Stimulated activated CD4-positive, alpha-beta T cell treated with anti-CD3 and anti-CD28 coated beads, Interleukin-1b, Interleukin-23, amount 100 ng/mL, for 1 hour (primary cell): ENCODE measurements at places on chromosomes 5 and 9.
A peak's percentile ranks its signal among the peaks of the same experiment; 100 is the strongest.

- no peak for DNase-seq
Observed at GRCh38 chr5:76082772-76083554, at the start of gene SV2C. Gene SV2C (plus strand): TSS chr5:76083383. CDS start chr5:76131751, 48,368 bp downstream.

DNA sequence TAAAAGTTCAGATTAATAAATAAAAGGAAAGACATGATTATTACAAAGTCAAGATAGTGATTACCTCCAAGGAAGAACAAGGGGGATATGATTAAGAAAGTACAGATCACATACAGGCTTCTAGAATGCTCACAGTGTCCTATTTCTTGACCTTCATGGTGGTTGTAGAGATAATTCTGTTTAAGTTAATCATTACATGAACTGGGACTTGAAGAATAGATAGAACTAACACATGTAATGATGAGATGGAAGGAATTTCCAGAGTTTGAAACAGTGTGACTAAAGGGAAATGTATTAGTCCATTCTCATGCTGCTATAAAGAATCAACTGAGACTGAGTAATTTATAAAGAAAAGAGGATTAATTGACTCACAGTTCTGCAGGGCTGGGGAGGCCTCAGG, 72.7 kb downstream of the LURAP1L start:
- no peak for DNase-seq

GRCh38 chr9:130860458-130861316, 25.6 kb downstream of the ABL1 start:
- no peak for DNase-seq

DNA sequence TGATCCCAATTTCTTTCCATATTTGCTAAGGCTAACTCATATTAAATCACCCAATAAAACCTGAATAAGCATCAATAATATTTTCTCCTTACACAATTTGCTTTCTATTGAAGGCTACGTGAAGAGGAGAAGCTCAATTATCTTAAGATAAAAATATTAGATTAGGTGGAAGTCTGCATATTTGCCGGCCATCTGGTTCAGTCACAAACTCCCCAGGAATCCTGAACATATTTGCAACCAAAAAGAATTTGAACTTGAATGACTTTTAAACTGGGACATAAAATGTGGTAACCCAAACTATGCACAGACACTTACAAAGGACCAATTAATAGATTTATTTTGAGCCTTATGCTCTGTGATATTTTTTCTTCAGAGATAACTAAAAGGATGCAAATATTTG, 92.3 kb downstream of the HAPLN1 start:
- no peak for DNase-seq

DNA sequence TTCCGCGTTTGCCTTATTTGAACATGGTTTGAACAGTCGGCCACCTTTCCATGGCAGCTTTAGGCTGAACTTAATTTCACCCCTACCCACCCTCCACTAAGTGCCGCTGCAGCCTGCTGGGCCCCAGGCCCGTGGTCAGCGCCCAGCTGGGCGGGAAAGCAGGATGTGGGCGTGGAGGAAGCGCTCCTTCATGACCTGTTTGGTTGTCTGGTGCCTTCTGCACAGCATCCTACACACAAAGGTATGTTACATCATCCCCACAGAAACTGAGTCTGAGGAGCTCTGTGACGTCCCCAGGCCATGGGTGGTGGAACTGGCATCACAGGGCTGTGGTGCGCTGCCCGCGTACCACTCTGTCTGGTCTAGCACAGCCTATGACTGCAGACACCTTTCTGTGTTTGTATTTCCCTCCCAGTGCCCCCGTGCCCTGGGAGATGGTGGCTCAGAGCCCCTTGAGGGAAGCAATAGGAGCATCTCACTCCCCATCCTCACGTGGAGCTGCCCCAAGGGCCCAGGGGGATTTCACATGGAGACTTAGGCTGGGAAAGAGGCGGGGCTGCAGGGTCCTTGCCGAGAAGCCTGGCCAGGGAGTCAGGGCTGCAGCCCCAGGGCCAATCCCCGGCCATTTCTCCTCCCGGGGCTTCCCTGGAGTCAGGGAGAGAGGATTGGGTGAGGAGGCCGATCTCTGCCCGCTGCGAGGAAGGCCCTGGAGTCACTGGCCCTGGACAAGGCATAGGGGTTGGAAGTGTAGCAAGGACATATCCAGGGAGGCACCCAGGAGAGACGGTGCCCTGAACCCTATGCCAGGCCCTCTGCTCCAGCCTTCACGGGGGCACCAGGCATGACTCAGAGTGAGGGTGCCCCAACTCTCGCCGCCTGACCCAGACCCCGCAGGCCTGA, 37.5 kb upstream of the SUSD3 start:
- DNase-seq: no peak

- DNase-seq: no peak
Observed at GRCh38 chr9:77731008-77731698, 83.0 kb upstream of the GNA14 start.

DNA sequence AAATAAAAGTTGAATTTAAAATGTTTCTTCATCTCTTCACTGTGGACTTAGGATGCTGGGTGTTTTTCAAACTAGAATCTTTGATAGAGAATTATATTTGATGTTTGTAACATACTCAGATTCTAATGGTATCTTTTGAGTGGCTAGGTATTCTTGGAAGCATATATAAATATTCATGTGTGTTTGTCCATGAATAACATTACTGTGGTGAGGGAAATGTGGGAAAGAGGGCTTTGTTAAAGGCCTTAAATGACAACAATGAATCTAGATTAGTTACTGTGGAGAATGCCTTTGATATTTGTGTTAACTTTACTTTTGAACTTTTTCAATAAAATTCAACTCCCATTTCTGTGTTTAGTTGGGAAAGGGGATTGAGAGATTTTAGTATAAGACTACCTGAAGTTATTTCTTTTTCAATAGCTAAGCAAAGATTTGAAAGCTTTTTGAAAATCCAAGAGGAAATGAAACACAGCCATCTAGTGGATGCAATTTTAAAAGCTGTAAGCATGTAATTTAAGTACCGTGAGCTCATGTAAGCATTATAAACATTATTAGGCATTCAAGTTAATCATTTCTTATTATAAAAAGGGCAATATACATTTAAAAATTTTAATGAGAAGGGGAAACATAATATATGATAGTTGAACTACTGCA, 69.6 kb downstream of the CCDC171 start:
- DNase-seq: no peak

DNA sequence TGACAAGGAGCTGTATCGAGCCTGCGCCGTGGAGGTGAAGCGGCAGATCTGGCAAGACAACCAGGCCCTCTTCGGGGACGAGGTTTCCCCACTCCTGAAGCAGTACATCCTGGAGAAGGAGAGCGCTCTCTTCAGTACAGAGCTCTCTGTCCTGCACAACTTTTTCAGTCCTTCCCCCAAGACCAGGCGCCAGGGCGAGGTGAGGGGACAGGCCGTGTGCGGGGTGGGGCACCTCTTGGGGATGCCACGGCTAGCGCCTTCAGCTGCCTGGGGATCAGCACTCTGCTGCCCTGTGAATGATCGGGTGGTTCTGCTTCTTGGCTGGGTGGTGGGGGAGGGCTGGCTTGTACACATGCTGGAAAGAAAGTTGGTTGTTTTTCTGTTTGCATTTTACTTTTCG, 1.7 kb downstream of the NELFB start:
- no peak for DNase-seq

DNA sequence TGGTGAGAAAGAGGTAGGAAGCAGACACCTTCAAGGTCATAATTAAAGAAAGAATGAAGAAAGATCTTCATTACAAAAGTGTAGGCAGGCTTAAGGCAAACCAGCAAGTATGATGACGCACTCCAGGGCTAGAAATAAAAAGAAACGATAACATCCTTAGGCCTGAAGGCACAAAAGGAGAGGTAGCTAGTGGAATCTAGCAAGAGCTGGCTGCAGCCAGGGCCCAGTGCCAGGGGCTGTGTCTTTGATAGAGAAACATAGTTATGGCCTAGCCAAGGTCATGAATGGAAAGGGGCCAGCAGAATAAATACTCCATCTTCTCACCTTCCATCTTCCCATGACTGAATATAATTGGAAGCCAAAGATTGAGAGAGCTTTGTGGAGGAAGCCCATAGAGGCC, 6.8 kb upstream of the SH3TC2 start:
- DNase-seq: no peak

DNA sequence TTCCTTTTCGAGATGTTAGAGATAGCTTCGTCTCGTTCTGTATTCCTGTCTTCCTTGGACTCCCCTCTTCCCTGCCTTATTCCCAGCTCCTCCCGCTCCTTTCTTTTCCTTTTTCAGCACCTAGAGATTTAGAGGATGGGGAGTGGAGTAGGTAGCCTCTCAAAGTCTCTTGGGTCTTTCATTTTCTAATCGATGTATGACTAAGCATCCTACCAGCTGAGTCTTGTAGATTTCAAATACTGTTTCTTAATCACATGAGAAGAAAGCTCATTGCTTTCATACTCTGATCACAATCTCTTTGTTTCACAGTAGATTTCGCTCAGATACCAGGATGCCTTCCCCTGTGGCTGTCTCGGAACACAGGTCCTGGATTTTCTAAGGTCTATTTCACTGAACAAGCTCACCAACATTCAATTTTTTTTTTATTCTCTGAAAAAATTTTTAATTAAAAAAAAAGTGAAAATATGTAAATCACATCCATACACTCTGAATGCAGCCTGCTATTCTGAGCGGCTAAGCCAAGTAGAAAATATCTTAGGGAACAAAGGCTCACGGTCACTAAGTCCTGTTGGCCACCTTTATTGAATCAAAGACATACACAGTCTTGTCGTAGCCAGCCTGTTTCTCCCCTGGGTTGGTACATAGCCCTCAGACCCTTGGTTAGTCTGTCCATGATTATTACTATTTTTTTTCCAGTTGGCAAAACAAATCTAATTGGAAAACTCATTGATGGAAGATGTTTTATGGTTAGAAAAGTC, 413.8 kb downstream of the KDM4C start:
- no peak for DNase-seq

DNA sequence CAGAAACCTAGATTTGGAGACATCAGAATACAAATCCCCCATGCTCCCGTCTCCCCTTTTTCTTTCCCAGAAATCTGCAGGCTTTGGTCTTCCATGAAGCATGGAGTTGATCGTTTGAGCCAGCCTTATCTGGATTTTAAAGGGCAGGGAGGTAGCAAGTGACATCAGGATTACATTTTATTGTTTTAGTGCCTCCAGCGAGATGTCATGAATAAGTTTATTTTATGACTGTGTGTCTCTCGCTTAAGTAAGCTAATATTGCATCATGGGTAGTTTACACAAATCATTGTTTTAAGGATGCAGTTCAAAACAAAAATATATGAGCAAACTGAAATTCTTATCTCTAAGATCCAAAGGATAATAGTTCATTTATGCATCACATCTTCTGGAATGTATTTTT, 50.7 kb upstream of the TNFSF8 start:
- DNase-seq: no peak

- DNase-seq: peak; percentile 45
Observed at GRCh38 chr5:50440651-50441492, at the start of gene EMB. Gene EMB (minus strand): TSS chr5:50441288. CDS start chr5:50441151, 137 bp downstream.

DNA sequence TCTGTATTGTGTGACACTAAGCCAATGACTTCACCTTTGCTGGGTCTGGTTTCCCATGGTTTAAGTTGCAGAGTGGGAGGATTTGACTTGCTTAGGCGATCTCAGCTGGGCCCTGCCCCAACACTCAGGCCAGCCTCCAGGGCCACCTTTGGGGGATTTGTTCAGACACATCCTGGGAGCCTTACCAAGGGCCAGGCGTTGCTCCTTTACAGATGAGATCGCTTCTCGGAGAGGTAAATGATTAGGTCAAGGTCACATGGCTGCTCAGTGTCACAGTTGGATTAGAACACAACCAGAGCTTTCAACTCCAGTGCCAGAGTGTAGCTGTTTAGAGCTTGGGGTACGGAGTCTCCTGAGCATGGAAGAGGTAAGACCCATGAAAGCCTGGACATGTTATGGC, 57.5 kb downstream of the COL27A1 start:
- no peak for DNase-seq

GRCh38 chr5:139431706-139432105, 7.6 kb downstream of the DNAJC18 start:
- no peak for DNase-seq

DNA sequence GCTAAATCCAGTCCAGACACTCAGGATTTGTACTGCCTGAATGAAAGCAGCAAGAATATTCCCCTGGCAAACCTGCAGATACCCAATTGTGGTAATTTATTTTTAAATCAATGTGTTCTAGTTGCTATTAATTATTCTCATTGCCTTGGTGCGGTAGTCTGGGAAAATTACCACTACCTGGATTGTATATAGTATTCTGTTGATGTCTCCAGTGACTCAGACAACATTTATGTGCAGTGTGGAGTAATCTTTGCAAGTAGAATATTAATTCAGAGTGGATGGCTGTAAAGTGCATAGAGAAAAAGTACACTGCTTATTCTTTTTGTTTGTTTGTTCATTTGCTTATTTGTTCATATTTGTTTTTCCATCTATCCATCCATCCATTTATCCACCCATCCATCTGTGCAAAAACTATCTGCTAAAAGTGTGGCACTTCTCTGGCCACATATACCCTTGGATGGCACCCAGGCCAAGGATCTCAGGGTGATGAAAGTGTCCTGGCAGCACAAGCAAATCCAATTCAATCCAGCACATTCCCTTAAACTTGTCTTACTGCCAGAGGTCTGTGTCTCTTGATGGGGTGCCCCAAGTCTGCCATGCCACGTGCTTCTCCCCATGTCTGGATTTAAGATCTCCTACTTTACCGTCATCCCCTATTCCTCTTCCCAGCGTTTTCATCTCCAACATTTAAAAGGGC, 41.3 kb downstream of the NTRK2 start:
- no peak for DNase-seq

DNA sequence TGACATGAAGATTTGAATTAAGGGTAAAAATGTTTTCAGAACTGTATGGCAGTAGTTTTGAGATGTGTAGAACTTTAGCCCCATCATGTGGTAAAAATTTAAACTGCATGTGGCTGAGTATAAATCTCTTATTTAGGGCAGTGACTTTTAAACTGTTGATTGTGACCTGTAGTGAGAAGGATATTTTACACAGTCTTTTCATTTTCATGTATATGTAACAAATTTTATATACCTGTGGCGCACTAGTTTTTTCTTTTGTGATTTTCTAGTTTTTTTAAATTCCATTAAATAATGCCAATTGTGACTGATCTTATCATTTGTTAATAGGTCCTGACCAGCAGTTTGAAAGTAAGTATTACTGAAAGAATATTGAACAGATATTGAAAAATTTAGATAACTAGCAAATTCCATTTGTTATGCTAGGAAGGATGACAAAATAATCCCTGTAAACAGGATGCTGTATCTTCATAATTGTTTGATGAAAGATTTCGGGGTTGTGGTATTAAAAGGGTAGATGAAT, 47.2 kb downstream of the GPBP1 start:
- DNase-seq: no peak

GRCh38 chr9:124770359-124771020, 621 bp downstream of the NR6A1 start:
- DNase-seq: no peak

- peak; percentile 58 for DNase-seq
Observed at GRCh38 chr5:140362875-140363630, 3.1 kb downstream of the SLC4A9 start.

- no peak for DNase-seq
Observed at GRCh38 chr5:41193456-41194205, 19.7 kb downstream of the C6 start.

- DNase-seq: no peak
Observed at GRCh38 chr5:149381261-149381985, 2.3 kb upstream of the IL17B start.

- no peak for DNase-seq
Observed at GRCh38 chr5:138676002-138676401, 77.2 kb upstream of the CTNNA1 start.
